ENCODE measurements at places on chromosomes 7 and 10. TPM values are rescaled to one million over a fixed set of nuclear protein-coding genes. Genes with fewer than 3 reads are reported as not detected.

CRPPA gene
- polyA plus RNA-seq, result 0.66 TPM

ZNF138 gene
- polyA plus RNA-seq, result 2.9 TPM

TAS2R41 gene
- not detected for polyA plus RNA-seq

LEP gene
- 0.50 TPM for polyA plus RNA-seq

C10orf105 gene
- not detected for polyA plus RNA-seq

HMX3 gene
- polyA plus RNA-seq, result not detected

GJD4 gene
- polyA plus RNA-seq, result not detected

PLOD3 gene
- 31.6 TPM for polyA plus RNA-seq

VOPP1 gene
- polyA plus RNA-seq, result 60.4 TPM

EPDR1 gene
- polyA plus RNA-seq, result not detected

UTF1 gene
- not detected for polyA plus RNA-seq

SPOCK2 gene
- 0.03 TPM for polyA plus RNA-seq

Measured in keratinocyte (primary cell).